Large intestine (tissue), 12 donors: ENCODE measurements at places on chromosomes 6 and 20.

DNA sequence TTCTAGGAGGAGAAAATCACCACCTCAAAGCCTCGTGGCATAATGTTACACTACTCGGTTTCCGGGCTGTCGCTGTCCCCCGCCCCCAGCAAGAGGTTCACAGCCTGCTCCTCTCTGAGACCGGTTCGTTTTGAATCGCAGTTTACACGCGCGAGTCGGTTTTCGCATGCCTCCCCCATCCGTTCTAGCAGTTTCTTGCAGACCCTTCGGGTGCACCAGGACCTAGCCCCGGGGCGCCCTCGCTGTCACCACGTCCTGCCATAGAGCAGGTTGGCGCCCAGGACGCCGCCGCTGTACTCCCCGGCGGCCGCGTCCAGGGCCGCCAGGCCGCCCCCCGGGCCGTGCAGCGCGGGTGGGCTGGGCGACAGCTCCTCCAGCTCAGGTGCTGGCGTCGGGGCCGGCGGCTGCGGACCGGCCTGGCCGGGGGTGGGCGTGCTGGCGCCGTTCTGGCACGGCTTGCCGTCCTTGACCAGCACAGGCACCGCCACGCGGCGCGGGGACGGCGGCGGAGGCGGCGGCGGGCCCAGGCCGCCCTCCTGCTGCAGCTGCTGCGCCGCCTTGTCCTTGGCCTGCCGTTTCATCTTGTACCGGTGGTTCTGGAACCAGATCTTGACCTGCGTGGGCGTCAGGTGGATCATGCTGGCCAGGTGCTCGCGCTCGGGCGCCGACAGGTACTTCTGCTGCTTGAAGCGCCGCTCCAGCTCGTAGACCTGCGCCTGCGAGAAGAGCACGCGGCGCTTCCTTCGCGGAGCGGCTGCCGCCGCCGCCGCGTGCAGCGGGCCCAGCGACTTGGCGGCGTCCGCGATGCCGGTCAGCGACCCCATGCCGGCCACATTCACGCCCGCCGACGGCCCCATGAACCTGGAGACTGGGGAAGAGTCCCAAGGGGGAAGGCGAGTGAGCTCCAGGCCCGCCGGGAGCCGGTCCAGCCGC, 1.4 kb downstream of the NKX2-4 start:
- no peaks in the 10 kb centered on the region for H3K36me3 ChIP-seq
- peaks cover 86% of the 10 kb centered on the region for H3K27me3 ChIP-seq
- peak; percentile 58 for DNase-seq
- H3K4me1 ChIP-seq: no peaks in the 10 kb centered on the region
- H3K4me3 ChIP-seq: no peak overlapping the region
- no peak overlapping the region for H3K27ac ChIP-seq

DNA sequence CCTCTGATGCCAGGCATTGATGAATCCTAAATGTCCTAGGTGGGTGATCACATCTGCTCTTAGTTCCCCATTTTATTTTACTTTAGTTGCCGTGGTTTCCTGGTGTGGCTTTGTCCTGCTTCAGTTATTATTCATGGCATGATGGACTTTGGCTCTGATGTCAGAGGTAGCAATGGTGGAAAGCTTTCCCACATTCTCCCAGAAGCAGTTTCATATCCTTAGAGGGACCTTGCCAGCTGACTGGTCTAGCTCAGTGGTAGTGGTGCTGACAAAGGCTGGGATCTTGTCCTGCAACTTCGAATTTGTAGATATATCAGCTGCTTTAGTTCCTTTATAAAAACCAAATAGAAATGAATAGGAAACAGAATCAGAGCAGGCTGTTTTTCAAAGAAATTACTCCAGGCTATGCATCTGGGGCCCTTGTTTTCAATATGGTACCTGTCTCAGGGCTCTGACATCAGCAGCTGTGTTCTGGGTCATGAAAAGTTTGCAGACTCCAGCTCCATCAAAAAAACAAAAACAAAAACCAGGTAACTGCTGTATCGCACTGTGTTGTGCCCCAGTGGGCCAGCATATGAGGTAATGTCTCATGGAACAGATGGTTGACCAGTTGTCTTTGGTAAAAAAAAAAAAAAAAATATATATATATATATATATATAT, 133.7 kb downstream of the PLCB4 start:
- peak; percentile 52 for DNase-seq
- H3K27me3 ChIP-seq: no peaks in the 10 kb centered on the region
- no peaks in the 10 kb centered on the region for H3K36me3 ChIP-seq
- peak overlapping the region; percentile 9 for H3K27ac ChIP-seq

GRCh38 chr20:8246153-8246552, 114.1 kb downstream of the PLCB1 start:
- H3K36me3 ChIP-seq: no peaks in the 10 kb centered on the region
- no peak overlapping the region for H3K27ac ChIP-seq
- no peaks in the 10 kb centered on the region for H3K4me1 ChIP-seq

- no peak overlapping the region for H3K27ac ChIP-seq
- H3K27me3 ChIP-seq: no peaks in the 10 kb centered on the region
- no peaks in the 10 kb centered on the region for H3K36me3 ChIP-seq
- H3K4me1 ChIP-seq: no peaks in the 10 kb centered on the region
- no peak for DNase-seq
Measured at GRCh38 chr6:90892271-90892670, 305.4 kb upstream of the MAP3K7 start.

GRCh38 chr6:131024565-131024964, 38.5 kb downstream of the EPB41L2 start:
- no peaks in the 10 kb centered on the region for H3K27me3 ChIP-seq
- no peak overlapping the region for H3K4me3 ChIP-seq
- H3K27ac ChIP-seq: no peak overlapping the region

- no peaks in the 10 kb centered on the region for H3K27me3 ChIP-seq
- no peak overlapping the region for H3K4me3 ChIP-seq
- no peak for DNase-seq
- peaks cover 3% of the 10 kb centered on the region for H3K4me1 ChIP-seq
Measured at GRCh38 chr6:137717074-137718073, 149.7 kb upstream of the TNFAIP3 start.

DNA sequence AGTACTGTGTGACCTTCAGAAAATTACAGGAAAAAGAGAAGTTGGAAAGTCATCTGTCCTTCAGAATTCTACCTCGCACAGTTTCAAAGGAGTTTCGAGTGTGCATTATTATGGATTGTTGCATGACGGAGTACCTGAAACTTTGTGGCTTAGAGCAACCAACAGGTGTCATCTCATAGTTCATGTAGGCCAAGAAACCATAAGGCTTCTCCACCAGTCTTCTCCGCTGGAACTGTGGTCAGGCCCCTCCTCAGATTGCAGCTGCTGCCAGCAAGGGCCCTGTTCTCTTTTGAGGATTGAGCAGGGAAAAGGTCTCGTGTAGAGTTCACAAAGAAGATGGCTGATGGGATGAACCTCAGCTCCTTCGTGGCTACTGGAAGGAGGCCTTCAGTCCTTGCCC, 151.2 kb upstream of the THBS2 start:
- DNase-seq: no peak
- H3K36me3 ChIP-seq: no peaks in the 10 kb centered on the region
- no peak overlapping the region for H3K4me3 ChIP-seq
- no peaks in the 10 kb centered on the region for H3K4me1 ChIP-seq
- H3K27me3 ChIP-seq: no peaks in the 10 kb centered on the region
- H3K27ac ChIP-seq: no peak overlapping the region

DNA sequence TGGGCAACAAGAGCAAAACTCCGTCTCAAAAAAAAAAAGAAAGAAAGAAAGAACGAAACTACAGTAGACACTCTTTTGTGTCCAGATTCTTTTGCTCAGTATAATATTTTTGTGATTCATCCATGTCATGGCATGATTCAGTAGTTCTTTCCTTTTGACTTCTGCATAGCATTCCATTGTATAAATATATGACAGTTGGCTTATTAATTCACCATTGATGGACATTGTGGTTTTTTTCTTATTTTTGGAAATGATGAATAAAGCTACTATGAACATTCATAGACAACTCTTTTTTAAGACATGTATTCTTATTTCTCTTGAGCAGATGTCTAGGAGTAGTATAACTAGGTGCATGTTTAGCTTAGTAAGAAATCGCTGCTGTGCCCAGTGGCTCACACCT, 10.3 kb upstream of the IER3 start:
- H3K27ac ChIP-seq: no peak overlapping the region
- no peak for DNase-seq
- H3K4me3 ChIP-seq: no peak overlapping the region

GRCh38 chr6:158487495-158487894, 72.4 kb upstream of the TMEM181 start:
- H3K4me1 ChIP-seq: no peaks in the 10 kb centered on the region
- no peaks in the 10 kb centered on the region for H3K27me3 ChIP-seq
- H3K4me3 ChIP-seq: no peak overlapping the region
- H3K36me3 ChIP-seq: peaks cover 28% of the 10 kb centered on the region
- no peak overlapping the region for H3K27ac ChIP-seq

DNA sequence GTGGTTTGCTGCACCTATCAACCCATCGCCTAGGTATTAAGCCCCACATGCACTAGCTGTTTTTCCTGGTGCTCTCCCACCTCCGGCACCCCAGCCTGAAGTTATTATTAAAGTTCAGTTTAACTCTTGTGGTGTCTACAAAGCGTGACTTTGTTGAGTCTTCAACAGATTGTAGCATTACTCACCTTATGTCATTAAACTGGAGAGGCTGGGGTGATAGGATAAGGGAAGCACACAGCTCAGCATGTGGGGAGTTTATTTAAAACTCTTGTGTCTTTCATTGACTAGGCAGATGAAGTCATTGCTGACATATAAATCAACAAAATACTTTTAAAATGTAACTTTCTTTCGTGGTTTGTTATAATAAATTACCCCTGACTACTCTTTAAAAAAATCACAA, 84.7 kb upstream of the GCM1 start:
- no peak for DNase-seq
- no peaks in the 10 kb centered on the region for H3K36me3 ChIP-seq
- no peak overlapping the region for H3K4me3 ChIP-seq
- no peaks in the 10 kb centered on the region for H3K27me3 ChIP-seq
- no peaks in the 10 kb centered on the region for H3K4me1 ChIP-seq

DNA sequence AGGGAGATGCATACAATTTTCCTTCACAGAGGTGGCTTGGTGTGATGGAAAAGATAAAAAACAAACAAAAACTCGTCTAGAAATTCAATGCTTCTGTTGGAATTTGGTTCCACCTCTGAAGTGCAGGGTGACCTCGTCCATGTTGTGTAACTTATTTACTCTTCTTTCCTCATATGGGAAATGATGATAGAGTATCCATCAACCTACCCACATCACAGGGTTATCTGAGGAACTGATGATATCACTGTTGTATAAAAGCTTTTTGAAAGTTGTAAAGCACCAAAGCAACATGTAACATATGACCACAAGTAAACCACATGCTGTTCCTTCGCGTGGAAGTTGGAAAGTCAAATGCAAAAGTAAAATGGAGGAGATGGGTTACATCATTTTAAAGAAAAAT, 212.0 kb upstream of the SGK1 start:
- H3K27me3 ChIP-seq: no peaks in the 10 kb centered on the region
- H3K4me1 ChIP-seq: no peaks in the 10 kb centered on the region
- DNase-seq: no peak
- no peak overlapping the region for H3K27ac ChIP-seq
- no peak overlapping the region for H3K4me3 ChIP-seq

- no peak for DNase-seq
- H3K36me3 ChIP-seq: no peaks in the 10 kb centered on the region
- no peaks in the 10 kb centered on the region for H3K4me1 ChIP-seq
- H3K27ac ChIP-seq: no peak overlapping the region
- no peaks in the 10 kb centered on the region for H3K27me3 ChIP-seq
Measured at GRCh38 chr6:18028332-18028731, 40.9 kb upstream of the KIF13A start.

DNA sequence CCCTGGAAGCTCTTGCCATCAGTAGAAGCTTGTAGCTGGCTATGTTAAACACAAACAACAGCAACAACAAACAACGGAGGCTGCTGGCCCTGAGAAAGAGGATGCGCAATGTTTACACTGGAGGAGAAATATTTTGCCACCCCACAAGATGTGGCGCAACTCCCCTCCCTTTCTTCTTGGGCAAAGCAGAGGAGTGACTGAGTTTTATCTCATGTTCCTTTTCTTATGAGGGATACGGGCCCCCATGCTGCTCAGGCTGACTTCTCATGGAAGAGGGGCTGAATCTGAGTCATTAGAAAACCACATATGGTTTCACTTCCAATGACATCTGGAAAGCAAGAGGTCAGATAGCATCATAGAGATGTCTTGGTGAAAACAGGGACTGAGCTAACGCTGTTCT, 75.9 kb upstream of the HDDC2 start:
- no peaks in the 10 kb centered on the region for H3K36me3 ChIP-seq
- no peaks in the 10 kb centered on the region for H3K4me1 ChIP-seq
- no peak overlapping the region for H3K27ac ChIP-seq
- H3K27me3 ChIP-seq: no peaks in the 10 kb centered on the region
- no peak for DNase-seq

- DNase-seq: peak; percentile 73
- H3K36me3 ChIP-seq: no peaks in the 10 kb centered on the region
- H3K27me3 ChIP-seq: no peaks in the 10 kb centered on the region
- no peak overlapping the region for H3K4me3 ChIP-seq
Measured at GRCh38 chr6:168247443-168248147, 72.0 kb downstream of the DACT2 start.

DNA sequence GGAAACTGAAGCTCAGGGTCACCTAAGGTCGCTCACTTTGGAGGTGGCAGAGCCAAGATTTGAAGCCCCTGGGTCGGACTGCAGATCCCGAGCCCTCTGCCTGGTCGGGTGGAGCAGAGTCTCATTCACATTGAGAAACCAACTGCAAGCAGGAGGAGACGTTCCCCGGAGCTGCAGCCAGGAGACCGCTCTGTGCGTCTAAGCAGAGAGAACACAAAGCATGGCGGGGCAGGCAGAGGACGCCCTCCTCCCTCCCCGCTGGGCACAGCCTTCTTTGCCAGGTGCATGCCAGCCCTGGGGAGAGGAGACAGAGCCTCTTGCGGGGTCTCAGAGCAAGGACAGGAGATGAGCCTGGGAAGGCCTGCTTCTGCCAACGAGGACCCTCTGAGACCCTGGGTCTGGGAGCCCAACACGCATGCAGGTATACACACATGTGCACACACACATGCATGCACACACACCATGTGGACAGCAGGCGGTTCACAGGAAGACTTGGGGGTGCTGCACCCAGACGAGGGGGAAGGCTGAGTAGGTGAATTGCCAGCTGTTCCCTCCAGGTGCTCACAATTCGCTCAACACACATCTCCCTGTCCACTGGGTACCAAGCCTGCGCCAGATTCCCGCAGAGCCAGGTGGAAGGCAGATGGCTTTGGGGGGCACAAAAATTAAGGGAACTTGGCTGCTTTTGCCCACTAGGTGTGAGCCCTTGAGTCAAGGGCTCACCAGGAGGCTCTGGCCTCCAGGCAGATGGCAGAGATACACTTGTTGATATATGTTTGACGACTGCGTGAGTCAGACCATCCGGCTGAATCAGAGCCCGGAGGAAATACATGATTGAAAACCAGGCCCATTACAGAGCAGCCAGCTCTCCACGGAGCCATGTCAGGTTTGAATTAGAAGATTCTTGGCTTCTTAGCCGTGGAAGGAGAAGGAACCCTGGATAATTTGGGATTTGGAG, 5.5 kb upstream of the NTSR1 start:
- no peak overlapping the region for H3K4me3 ChIP-seq
- no peaks in the 10 kb centered on the region for H3K36me3 ChIP-seq
- H3K4me1 ChIP-seq: no peaks in the 10 kb centered on the region
- H3K27me3 ChIP-seq: peaks cover 22% of the 10 kb centered on the region
- no peak for DNase-seq
